AG10803 (cell line): ENCODE measurements at places on chromosomes 2 and 18.

DNA sequence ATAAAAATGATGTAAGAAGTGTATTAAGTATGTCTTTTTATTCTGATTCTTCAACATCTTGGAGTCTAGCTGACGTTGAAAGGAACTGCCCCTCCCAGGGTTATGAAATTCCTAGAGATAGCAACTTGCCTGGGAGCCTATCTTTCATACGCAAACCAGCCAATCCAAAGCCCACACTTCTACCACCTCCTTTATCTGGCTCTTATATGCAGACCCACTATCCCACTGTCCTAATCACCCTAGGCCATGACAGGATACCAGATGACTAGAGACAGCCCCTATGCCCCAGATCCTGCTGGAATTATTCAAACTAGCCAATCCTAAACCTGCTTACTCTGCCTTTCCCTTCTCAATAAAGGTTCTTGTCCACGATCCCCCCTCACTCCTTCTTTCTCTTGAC, 11.8 kb upstream of the CDC42EP3 start:
- no peak for DNase-seq

DNA sequence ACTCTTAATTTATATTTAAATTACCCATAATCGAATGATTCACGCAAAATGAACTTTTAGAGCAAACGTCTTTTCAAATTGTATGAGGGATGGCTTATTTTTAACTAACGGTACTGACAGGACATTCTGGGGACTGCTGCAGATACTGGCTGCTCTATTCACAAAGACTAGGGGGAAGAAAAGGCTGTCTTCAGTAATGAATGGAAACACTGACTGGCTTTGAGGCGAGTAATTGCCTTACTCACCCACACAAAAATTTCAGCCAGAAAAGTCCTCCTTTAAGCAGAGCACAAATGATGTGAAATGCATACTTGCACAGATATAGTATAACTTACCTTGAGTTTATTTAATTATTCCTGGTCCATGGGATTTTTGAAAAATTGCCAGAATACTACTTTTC, 852.6 kb downstream of the DPP10 start:
- DNase-seq: no peak

GRCh38 chr2:236168110-236169080, at the start of gene GBX2:
GBX2 (minus strand) TSS chr2:236168386; CDS start chr2:236167971, 415 bp downstream.
- peak; percentile 48 for DNase-seq

DNA sequence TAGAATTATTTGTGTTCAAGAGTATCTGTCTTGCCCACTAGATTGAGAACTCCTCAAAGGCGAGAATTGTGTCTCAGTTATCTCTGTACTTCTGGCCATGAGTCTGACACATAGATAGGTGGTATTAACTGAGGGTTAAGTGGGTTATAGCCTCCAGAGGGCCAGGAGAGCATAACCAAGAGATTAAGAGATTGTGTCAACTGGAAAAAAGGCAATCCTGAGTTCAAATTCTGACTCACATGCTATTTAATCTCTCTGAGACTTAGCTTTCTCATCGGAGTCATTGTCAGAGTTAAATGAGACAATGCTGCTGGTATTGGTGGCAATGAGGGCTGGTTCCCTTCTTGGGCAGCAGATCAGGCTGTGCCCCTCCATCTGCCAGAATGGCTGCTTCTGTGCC, 330.9 kb downstream of the TNS1 start:
- DNase-seq: no peak

DNA sequence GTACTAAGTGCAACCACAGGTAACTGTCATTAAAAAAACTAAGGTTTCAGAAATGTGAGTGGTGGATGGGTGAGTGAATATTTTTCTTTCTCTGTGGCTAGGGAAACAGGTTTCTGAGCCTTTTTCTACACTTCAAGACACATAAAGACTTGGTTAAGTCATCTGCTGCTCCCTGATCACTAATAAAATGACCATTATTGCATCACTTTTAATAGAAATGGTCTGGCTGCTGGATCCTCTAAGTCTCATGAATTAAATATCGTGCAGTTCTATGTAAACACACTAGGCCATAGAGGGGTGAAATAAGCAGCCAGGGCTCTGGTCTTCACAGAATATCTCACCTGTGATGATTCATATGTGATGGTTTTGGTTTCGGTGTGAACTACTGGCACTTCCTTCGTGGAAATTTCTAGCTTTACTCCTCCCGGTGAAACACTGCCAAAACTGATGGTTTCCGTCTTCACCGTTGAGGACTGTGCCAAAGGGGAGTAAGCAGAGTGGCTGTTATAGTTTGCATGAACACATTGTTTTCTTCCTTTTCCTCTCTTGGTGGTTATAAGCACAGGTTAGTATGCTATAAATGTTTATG, 100.4 kb upstream of the ZBTB14 start:
- no peak for DNase-seq

- no peak for DNase-seq
Measured at GRCh38 chr18:47978141-47978540, 47.7 kb upstream of the SMAD2 start.

- no peak for DNase-seq
Measured at GRCh38 chr2:61585383-61585782, 47.2 kb upstream of the XPO1 start.
